ENCODE measurements at places on chromosomes 4 and X.

- DNase-seq = no peak
Observed at GRCh38 chrX:42422961-42423360, 355.0 kb downstream of the PPP1R2C start.

- DNase-seq = no peak
Observed at GRCh38 chrX:54067766-54068165, 23.5 kb upstream of the PHF8 start.

DNA sequence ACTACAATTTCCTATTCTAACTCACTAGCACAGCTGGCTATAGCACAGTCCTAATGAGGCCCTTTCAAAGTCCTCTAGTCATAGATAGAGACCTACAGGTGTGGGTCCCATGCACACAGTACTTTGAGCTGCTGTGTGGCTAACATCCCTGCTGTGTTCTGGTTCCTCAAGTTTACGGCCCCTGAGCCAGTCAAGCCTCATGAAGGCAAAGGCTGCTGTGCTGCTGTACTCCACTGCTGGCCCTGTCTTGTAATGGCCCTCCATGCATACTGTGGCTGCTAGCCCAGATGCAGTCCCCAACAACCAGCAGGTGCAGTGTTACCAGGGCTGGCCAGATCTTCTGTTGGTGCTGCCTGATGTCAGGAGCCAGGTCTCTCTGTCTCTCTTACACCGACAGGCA is 23.4 kb upstream of the ENPEP start:
- DNase-seq = no peak

DNA sequence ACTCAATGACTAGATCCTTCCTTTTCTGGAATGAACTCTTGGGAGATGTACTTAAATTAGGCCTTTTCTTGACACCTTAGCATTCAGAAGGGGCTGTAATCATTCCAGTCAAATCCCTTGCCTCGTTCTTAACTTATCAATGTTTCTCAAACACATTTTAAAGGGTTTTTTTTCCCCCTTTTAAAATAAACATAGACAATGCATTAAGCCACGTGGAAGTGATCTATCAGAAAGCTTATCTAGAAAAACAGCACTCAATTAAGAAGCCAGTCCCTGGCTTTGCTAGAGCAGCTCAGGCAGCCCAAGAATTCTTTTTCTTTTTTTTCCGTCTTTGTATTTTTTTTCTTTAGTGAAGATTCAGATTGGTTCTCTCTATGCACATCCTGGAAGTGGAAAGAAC is 118.2 kb downstream of the PCDH7 start:
- no peak for DNase-seq

DNA sequence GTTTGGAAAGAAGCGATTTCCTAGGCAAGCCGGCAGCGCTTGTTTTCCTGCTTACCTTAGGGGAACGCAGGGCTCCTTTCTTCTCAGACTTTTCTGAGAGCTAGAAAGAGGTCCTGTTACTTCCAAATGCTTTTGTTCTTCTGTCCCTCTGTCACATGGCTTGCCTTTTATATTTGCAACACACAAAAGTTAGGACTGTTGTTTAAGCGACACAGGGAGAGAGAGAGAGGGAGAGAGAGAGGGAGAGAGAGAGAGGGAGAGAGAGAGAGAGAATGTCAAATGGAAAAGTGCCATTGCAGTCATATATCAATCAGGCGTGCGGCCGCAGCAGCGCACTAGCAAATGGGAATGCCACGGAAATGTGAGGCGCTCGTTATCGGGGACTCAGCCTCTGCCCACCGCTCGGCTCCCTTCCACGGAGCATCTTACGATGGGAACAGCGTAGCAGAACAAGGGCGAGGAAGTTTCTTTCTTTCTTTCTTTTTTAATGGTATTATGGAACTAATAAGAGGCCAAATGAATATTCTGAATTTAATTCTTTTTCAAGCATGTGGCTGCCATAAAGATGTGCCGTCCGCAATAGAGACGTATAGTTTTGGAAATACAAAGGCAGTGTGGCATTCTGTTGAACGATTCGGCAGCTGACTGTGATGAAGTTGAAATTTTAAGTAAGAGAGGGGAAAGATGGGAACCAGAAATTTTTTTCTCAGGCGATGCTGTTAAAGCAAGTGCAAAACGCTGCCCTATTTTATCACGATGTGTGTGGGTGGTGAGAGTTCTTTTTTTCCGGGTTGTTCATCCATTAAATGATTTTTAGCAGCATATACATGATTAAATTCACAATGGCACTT is at the start of gene NDP:
Gene NDP, minus strand, starts transcription at position 142 of the 851 bp plus-strand sequence. CDS start 14,745 bp downstream, outside the sequence.
- no peak for DNase-seq

DNA sequence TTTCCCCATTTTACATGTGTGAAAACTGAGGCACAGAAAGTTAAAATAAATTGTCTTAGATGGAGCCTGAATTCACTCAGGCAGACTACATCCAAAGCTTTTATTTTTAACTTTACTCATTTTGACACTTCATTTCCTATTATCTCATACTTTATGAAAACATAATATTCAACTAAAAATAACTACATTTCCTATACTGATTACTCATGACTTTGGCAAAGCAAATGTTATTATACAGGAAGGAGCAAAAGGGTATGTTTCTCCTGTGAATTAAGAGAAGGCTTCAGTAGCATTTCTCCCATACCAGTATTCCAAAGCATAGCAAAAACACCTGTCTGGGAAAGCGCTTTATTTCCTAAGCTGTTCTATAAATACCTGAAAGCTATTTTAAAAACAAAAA is 178.6 kb downstream of the ADAMTS3 start:
- no peak for DNase-seq

- DNase-seq = no peak
Observed at GRCh38 chr4:188780686-188781085, 641.4 kb downstream of the TRIML1 start.

DNA sequence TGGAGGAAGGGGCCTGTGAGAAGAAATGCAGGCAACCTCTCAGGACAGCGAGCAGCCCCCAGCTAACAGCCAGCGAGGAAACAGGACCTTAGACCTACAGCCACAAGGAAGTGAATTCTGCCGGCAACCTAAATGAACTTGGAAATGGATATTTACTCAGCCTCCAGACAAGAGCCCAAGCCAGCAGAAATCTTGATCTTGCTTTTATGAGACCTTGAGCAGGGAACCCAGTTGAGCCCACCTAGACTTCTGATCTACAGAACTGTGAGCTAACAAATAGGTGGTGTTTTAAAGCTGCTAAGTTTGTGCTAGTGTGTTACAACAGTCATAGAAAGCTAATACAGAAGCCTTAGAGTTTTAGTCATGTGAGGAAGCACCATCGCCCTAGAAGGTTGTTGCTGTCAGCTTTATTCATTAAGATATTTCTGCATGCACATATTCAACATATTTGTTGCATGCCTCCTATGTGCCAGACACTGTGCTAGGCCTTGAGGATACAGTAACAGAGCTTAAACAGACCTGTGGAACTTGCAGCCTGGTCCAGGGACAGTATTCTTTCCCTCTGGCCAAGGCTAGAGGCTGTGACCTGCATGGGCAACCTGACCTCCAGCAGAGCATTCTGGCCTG is 50.3 kb downstream of the NALF2 start:
- no peak for DNase-seq

DNA sequence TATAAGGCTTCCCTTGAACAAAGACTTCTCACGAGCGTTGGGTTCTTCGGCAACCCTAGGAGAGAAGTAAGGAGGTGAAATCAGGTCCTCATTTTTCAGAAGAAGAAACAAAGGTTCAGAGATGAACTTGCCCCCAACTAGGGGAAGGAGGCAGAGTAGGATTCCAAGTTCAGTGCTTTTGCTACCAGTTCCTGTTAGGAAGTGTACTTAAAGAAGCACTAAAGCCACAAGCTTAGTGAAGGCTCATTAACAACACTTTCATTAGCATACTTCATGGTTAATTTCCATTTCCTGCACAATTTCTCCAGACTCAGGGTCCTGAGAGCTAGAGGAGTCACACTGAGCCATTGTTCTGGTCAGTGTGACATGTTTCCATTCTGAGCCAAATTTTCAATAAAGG is 52.1 kb downstream of the VSIG4 start:
- no peak for DNase-seq

- DNase-seq = no peak
Observed at GRCh38 chr4:65508168-65508567, 162.1 kb downstream of the EPHA5 start.

GRCh38 chr4:3135155-3136011 is 60.9 kb downstream of the HTT start:
- no peak for DNase-seq

DNA sequence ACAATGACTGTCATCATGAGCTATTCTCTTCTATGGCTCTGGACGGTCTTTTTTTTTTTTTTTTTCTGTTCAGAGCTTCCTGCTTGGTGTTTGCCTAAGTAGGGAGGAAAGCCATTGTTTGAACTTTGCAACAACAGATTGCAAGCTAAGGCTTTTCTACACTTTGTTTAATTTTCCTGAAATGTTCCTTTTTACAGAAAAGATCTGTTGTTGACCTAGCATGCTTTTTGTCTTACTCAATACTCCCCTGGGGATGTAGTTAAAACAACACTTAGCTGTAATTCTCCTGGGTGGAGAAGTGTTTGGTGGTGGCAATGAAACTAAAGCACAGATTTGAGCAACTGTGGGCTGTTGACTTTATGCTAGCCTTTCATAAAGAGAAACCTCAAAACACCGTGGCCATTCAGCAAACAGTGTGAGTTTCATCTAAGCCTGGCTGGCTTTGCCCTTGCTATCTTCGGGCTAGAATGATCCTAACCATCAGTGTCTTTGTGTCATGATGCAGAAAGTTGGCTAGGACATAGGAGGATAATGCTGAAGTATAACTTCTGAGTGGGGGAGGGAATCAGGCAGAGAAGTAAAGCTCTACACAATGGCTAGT is 110.5 kb downstream of the ANXA3 start:
- DNase-seq = peak; percentile 26

- no peak for DNase-seq
Observed at GRCh38 chrX:1720836-1721235, 106.0 kb downstream of the ASMT start.

- no peak for DNase-seq
Observed at GRCh38 chrX:64184396-64184795, 21.1 kb downstream of the AMER1 start.

Data from GM10248 (cell line).